ENCODE measurements at places on chromosomes 1 and 21.

DNA sequence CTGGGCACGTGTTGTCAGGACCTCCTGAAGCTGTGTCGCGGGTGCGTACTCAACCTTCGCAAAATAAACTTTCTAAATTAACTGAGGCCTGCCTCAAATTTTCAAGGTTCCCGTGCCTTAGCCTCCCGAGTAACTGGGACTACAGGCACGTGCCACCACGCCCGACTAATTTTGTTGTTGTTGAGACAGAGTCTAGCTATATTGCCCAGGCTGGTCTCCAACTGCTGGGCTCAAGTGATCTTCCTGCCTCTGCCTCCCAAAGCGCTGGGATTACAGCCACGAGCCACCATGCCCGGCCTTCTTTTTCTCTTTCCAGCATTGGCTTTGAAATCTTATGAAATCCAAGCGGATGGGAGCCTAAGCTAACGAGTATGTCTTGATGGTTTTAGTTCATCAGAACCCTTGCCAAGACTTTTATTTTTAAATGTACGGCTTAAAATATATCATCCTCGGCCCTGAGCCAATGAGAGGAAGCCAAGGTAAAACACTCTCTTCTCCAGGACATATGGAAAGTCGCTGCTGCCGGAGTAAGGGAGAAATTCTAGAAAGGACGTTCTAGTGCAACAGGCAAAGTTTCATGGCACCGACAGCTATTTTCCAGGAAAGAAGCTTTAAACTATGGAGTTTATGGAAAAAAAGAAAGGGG lies 12.7 kb upstream of the ERVH48-1 start:
- DNase-seq = no peak

DNA sequence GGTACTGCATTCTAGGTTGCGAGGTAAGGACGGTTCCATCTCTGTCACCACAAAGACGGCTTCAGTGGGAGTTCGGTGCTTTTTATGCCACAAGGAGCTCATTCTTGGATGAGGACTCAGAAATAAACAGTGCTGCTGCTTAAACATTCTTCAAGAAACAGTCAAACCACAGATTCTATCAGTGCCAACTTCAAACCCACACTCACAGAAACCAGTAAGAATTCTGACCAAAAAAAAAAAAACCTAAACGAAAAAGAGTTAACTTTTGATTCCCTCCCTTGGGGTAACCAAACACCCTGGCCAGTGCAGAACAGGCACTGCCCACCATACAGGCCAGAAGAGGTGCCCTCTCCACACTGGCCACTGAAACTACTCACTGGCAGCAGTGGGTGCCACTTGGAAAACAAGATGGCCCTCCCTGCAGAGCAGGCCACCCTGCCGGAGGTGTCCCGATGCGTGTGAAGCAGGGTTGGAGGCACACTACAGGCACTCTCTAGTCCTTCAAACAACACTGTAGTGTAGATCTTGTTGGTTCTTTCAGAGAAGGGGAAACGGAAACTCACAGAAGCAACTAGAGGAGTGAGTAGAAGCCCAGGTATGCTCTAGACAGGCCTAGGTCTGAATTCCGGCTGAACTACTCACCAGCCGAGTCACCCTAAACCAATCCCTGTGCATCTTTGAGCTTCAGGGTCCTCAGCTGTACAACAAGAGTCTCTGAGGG lies 87.3 kb upstream of the TLR5 start:
- DNase-seq = no peak

GRCh38 chr21:30689822-30690221 lies 28.8 kb downstream of the KRTAP21-3 start:
- DNase-seq = no peak

- no peak for DNase-seq
Observed at GRCh38 chr1:94702442-94702815, 117.7 kb upstream of the SLC44A3 start.

All from activated T-cell treated with anti-CD3 and anti-CD28 coated beads for 48 hours (primary cell).